ENCODE measurements at places on chromosomes 6 and 20.

DNA sequence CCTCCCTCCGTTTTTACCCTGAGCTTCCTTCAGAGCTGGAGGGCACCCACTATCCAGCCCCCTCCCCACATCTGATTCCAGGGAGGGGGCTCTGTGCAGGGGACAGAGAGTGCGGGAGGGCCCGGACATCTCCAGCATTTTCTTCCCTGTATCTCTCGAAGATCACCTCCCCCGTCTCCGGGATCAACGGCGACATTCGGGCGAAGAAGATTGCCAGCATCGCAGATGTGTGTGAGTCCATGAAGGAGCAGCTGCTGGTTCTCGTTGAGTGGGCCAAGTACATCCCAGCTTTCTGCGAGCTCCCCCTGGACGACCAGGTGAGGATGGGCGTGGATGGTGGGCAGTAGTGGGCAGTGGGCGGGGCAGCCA lies 58.8 kb downstream of the HNF4A start:
- no peak for DNase-seq

- DNase-seq, result no peak
Observed at GRCh38 chr6:162621246-162621645, 106.3 kb downstream of the PRKN start.

GRCh38 chr6:149990661-149991471 lies 27.1 kb downstream of the ULBP1 start:
- no peak for DNase-seq

GRCh38 chr6:33177552-33178446 lies 14.5 kb downstream of the COL11A2 start:
- DNase-seq, result no peak

- DNase-seq, result no peak
Observed at GRCh38 chr6:53029257-53029656, 34.2 kb upstream of the GSTA4 start.

DNA sequence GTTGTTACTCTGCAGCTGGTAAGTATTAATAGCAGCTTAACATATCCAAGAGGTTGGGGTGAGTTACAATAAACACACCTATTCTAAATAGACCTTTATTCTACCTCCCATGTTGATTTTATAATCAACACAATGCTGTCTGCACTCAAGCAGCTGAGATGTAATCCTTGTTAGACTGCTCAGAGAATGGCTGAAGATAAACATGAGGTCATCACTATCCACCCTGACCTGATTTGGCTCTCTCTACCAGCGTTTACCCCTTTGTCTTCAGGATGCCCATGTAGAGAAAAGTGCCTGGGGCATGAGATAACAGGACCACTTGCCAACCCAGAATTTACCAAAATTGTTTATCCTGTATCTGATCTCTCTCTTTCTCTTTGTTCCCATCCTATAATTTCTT lies 220.7 kb upstream of the DEFB112 start:
- no peak for DNase-seq

DNA sequence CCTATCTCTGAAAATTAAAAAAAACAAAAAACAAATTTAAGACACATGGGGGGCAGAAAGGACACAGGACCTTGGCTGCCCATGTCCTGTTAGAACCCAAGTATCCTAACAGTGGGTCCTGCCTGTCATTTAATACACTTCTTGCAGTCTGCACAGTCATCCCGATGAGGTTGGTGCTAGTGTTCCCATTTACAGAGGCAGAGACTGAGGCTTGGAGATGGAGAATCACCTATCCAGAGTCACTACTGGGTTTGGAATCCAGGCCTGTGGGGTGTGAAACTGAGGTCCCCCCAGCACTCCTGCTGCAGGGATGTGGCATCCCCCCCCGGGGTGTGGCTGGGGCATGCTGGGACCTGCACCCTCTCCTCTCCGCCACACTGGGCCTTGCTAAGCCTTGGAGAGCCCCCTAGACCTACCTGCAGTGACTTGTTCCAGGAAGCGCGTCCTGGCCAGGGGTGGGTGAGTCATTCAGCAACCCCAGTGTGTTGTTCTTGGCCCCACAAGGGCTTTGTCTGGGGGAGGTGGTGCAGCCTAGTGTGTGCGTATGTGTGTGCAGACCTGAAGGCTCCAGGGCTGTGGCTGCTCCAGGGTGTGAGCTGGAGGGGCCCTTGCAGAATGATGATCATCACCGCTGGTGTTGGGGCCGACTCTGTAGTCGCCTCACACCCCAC lies 49.7 kb downstream of the BCAS4 start:
- no peak for DNase-seq

- DNase-seq, result no peak
Observed at GRCh38 chr20:38581013-38581412, at the start of gene ADIG. ADIG (plus strand) TSS chr20:38581197; CDS start chr20:38581251, 54 bp downstream.

DNA sequence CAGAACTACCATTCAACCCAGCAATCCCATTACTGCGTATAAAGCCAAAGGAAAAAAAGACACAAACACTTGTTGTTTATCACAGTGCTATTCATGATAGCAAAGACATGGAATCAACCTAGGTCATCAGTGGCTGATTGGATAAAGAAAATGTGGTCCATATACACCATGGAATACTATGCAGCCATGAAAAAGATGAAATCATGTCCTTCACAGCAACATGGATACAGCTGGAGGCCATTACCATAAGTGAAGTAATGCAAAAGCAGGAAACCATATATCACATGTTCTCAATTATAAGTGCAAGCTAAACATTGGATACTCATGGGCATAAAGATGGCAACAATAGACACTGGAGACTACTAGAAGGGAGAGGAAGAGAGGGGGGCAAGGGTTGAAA lies 299.6 kb downstream of the ADGRG6 start:
- no peak for DNase-seq

GRCh38 chr6:85462673-85463072 lies 12.8 kb downstream of the NT5E start:
- DNase-seq, result no peak

GRCh38 chr6:137017081-137017480 lies 27.7 kb downstream of the IL20RA start:
- no peak for DNase-seq

DNA sequence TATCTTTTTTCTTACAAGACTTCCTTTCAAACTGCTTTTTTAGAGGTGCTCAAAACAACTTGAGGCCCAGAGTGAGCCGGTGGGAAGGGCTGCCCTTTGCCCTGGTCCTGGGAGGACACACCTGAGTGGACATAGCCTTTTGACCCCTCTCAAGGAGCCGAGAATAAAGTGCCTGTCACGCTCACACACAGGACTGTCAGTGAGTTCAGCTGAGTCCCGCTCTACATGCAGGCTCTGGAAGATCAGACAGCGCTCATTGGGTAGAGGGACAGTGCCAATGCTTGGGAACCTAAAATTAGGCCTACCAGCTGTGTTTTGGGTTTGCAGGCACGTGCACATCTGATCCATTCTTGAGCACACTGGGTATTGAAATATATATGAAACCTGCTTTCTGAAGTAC lies 387.8 kb downstream of the CD83 start:
- no peak for DNase-seq

DNA sequence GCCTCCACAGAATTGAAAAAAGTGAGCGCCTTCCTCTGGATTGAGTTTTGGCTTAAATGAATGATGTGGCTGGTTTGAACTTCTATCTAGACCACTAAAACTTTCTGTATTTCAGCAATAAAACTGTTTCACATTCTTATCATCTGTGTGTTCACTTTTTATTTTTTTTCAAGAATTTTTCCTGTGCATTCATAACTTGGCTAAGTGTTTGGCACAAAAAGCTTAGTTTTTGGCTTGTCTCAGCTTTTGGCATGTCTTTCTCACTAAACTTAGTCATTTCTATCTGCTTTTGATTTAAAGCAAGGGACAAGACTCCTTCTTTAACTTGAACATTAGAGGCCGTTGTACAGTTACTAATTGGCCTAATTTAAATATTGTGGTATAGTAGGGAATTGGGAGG lies 1015.1 kb downstream of the EPHA7 start:
- DNase-seq, result no peak

GRCh38 chr6:163192591-163192990 lies 221.9 kb upstream of the QKI start:
- DNase-seq, result no peak

GRCh38 chr6:112909781-112910180 lies 562.7 kb downstream of the RFPL4B start:
- DNase-seq, result no peak

All from right renal cortex interstitium (tissue), 3 donors.